ENCODE measurements at places on chromosomes 11 and 22.

DNA sequence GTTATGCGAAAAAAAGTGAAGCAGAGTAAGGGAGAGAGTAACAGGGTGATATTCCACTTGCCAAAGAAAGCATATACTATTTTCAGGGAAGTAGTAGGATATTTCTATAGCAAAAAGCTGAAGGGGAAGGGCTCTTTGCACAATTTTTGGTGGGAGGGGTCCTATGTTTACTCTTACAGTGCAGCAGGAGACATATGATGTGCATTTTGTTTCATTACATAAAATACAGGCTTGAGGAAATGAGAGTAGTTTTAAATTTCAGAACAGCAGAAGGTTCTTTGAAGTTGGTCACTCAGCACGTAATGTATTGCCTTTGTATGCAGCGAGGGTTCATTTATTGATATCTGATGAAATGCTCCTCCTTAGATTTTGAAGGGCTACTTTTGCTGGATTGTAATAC lies 3.1 kb upstream of the PIK3IP1 start:
- DNase-seq, result no peak

DNA sequence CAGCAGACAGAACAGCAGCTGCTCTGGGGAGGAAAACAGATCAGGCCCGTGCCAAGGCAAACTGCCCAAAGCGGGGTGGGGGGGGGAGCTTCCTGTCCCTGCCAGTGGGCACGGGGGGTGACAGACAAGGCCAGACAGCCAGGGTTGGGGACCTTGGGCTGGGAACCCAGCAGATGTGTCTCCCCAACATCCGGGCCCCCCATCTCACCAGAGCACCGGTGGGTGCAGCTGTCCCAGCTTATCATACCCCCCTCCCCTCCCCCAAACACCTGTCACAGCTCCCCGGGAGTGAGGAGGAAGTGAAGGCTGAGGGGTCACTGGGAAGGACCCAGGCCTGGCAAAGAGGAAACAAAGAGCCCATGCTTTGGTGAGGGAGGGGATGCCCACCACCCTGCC lies 1.3 kb downstream of the PPP1R14B start:
- DNase-seq, result no peak

- no peak for DNase-seq
Observed at GRCh38 chr11:3994030-3994640, 100.5 kb upstream of the RRM1 start.

DNA sequence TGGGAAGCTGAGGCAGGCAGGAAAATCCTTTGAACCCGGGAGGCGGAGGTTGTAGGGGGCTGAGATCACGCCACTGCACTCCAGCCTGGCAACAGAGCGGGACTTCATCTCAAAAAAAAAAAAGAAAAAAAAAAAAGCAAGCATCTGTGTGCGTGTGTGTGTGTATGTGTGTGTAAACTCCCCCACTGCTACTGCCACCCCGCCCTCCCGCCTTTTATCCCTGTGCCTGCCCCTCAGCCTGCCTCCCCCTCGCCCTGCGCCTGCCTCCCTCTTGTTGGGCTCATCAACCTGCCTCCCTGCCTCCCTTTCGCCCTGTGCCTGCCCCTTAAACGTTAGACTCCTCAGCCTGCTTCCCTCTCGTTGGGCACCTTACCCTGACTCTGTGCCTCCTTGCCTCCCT lies 18.0 kb downstream of the TMEM258 start:
- DNase-seq, result no peak

DNA sequence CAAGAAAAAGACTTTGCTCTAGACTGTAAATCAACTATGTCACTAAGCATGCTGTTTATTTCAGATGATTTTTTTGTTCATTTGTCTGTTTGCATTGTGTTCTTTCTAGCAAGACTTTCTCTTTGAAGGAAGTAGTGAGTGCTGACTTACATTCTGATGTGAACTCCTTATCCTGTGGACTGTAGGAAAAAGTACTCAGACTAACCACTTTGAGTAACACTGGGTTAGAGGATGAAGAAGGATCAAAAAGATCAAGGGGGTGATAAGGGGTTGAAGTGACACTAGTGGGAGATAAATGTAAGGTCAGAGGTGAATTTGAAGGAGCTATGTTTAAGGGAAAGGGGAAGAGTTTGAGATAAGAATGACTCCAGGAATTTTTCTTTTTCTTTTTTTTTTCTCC lies 369.4 kb downstream of the NELL1 start:
- DNase-seq, result no peak

DNA sequence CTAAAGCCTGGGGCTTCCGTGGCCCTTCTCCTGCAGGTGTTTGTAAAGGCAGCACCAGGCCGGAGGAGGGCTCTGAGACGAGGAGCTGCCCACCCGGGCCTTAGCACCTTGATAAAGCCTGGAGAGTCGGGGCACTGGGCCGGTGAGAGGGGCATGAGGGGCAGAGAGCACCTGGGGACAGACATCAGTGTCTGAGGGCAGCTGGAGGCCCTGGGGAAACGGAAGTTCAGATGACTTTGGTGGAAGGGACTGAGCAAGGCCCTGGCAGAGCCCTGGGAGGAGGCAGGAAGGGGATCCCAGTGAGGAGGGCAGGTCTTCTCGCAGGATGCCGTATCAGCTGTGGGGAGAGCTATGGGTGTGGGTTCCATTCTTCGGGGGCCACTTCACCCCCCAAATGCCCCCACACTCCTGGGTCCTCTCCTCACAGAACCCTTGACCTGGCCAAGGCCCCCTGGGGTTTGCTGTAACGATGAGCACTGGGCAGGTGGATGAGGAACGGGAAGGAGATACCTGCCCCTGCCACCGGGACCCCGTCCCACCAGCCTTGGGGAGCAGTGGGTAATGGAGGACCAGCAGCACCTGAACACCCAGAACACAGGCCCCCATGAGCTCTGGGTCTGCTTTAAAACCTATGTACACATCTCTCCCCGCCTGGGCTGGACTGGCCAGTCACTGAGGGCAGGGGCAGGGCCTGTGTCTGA lies 7.4 kb downstream of the C1QTNF6 start:
- DNase-seq, result no peak
